Skeletal muscle cell (primary cell): ENCODE measurements at places on chromosomes 2 and 18.

DNA sequence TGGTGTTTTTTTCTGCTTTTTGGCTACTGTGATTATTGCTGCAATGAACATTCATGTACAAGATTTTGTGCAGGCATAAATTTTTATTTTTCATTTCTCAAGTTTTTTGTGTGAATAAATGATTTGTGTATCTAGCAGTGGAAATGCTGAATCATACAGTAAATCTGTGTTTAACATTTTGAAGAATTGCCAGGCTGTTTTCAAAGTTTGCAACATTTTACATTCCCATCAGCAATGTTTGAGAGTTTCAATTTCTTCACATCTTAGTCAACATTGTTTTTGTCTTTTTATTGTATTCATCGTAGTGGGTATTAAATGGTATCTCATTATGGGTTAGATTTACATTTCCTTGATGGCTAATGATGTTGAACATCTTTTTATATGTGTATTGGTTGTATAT, 98.8 kb upstream of the RBMS1 start:
- no peak for DNase-seq

DNA sequence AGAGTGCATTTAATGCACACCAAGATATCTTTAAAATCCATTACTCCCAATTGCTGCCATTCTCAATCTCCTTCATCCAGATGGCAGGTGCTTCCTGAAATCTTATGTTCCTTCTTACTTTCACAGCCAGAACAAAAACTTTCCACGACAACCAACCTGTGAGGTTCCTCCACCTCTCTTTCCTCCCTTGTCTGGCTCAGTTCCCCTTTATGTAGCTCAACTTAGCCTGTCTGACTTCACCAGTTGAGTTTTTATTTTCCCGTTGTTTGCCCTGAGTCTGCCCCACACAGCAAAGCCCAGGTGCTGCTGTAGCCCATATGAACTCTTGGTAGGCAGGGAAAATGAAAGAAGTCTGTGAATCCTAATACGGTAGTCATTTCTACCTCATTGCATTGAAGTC, 112.5 kb downstream of the MREG start:
- no peak for DNase-seq

DNA sequence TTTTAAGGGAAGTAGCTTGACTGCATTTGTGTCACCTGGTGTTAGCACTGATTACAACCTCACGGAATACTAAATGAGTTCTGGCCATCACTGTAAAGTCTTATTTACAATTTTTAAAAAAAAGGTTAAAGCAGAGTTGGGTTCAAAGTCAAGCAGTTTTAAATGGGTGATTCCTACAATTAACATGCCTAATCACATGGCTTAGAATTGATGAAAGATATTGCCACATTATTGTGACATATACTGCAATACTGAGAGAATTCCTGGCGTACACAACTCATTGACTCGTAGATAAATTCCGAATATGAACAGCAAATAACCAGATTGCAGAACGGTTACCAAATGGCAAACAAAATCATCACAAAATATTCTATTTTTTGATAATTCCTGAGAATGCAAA, 34.2 kb downstream of the ROCK2 start:
- no peak for DNase-seq

DNA sequence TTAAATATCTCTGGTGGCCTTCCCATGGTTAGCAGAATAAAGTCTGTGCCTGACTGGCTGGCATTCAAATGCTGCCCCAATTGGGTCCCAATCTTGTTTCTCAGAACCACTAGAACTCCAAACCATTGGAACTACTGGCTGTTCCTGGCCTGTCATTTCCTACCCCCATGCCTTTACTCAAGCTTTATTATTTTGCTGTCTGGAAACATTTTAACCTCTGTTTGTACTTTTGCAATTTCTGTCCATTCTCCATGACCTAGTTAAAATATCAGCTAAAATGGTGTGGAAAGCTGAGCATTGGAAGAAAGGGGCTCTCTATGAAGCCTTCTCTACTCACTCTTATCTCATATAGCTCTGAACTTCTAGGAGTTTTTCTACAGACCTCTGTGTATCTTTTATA, 38.7 kb downstream of the RAPGEF4 start:
- no peak for DNase-seq

GRCh38 chr18:41371156-41372045, 583.6 kb upstream of the PIK3C3 start:
- DNase-seq = no peak

DNA sequence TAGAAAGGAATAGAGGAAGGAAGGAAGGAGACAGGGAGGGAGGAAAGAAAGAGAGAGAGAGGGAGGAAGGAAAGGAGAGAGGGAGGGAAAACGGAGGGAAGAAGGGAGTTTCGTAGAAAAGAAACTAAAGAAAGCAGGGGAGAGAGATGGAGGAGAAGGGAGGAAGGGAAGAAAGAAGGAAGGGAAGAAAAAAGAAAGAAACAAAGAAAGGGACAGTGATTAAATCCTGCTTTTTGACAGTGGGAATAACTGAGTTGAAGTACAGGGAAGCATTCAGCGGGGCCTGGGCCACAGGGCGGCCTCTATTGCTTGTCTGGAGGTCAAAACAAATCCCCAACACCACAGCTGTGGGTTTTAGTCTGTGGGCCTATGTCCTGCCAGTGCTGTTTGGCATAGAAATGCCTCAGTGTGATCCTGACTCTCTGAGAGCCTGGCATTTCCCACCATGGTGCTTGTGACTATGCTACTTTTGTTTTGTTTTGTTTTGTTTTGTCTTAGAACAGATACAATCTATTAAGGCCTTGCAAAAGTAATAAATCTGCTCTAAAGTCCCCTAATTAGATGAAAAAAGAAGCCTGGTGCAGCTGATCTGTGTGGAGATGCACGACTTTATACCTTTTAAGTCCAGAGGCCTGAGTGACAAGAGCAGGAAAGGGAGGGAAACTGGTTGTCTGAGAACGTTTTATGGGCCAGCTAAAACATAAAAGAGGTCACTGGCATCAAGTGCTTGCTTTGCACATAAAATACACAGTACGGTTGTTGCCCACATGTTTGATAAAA, 40.0 kb downstream of the IL1RL2 start:
- no peak for DNase-seq

DNA sequence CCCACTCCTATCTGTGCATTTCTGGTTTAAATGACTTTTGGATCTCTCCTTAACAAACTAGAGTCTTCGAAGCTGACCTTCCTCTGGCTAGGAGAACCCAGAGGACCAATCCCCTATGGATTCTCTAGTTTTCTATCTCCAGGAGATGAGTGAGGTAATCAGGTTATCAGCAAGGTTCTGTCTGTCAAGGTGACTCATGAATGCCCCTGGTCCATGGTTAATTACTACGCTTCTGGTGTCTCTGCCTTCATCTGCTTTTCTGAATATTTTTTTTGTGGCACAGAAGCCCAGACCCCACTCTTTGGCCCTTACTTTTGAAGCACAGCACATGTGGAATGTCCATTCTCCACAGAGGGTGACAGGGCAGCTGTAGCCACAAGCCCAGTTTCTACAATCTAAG, 897.9 kb upstream of the KLHL29 start:
- no peak for DNase-seq

- DNase-seq = no peak
Measured at GRCh38 chr2:36253086-36253485, 102.5 kb upstream of the CRIM1 start.

- no peak for DNase-seq
Measured at GRCh38 chr2:27194538-27195354, 17.1 kb upstream of the ATRAID start.

DNA sequence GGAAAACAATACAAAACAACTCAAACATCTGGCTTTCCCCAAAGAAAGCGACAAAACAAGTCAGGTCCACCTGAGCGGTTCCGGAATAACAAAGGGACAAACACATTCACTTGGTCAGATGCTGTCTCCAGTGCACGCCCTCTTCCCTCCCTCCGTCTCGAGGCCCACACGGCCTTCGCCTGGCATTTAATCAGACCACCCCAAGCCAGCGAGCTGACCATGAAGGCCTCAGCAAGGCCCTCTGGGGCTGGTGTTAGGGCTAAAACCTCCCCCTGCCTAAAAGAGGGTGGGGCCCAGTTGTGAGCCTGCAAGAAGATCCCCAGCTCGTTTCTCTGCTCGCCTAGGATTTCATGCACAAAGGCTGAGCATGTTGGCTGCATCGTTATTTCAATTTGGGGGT, 180.3 kb downstream of the EIPR1 start:
- DNase-seq = no peak

DNA sequence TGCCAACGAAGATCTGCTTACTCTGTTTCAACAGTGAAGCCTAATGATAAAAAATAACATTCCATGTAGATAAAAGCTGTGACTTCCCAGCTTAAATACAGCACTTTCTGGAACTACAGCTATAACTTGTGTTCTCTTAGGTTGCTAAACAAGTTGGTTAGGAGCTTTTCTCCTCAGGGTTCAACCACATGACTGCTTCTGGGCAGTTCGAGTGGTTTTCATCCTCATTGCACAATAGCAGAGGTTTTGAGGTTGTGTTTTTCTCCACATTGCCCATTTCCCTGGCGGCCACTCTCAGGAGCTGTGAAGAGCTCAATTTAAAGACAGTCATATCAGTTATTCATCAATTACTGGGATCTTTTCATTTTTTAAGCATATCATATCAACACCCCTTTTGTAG, 102.2 kb upstream of the CYP1B1 start:
- peak; percentile 62 for DNase-seq

- no peak for DNase-seq
Measured at GRCh38 chr2:30398084-30398873, 48.8 kb upstream of the LCLAT1 start.

DNA sequence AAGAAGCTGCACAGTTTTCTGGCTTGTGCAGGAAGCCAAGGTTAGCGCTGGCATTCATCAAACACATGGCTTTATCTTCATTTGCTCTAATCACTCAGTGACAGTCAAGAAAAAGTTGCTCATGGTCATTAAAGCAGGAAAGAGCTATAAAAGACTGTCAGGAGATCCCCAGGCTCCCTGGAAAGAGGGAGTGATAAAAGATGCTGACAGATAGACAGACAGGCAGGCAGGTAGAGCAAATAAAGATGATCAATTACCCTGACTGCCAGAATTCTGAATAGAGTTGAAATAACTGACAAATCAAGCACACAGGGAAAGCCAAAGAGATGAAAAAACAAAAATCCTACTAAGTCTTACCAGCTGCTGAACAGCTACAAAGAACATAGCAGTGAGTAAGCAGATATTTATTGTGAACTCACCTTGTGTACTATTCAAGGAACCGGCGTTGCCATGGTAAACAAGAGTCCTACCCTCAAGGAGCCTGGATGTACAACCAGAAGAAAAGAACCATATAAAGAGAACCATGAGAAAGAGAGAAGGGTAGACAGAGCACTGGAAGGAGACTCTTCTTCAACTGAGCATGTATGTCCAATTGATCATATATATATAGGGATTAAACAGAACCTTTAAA, 68.0 kb downstream of the RNF152 start:
- no peak for DNase-seq

DNA sequence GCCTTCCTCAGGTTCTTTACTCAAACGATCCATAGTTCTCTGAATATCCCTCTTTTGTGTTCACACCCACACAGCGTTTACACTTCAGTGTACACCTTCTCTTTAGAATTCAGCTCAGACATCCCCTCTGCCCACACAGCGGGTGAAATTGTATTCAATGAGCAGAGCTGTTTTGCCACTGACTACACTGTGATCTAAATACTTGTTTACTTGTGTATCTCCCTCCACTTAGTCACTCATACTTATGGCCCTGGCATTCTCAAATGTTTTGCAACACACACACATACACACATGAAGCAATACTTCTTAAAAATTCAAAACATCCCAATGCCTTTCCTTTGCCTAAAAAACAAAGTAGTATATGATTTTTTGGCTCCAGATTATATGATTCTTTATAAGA, 297.1 kb downstream of the TMX3 start:
- DNase-seq = no peak

GRCh38 chr2:46260305-46260704, 36.9 kb upstream of the EPAS1 start:
- no peak for DNase-seq

GRCh38 chr18:42306594-42306980, 351.6 kb downstream of the PIK3C3 start:
- no peak for DNase-seq

DNA sequence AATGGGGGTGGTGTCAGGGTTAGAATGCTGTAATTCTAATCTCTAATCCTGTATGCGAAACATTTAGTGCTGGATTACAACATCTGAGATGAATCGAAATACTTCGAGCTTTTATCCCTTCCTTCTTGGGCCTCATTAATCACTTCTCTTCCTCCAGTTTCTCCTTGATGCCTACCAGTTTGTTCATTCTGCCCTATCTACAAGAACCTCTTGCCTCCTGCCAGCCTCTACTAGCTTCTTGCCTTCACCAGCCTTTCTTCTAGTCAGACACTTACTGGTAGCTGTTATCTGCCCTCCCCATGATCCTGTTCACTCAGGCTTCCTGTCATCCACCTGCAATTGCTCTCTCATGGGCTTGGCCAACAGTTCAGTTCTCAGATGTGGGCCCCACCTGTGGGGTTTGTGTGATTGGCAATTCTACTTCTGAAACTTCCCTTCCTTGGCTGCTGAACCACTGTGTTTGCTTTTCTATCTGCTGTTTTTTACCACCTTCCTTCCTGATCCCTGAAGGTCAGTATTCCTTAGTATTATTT, 15.4 kb upstream of the FARP2 start:
- DNase-seq = no peak

- DNase-seq = no peak
Measured at GRCh38 chr2:231429152-231429551, 33.6 kb downstream of the B3GNT7 start.

DNA sequence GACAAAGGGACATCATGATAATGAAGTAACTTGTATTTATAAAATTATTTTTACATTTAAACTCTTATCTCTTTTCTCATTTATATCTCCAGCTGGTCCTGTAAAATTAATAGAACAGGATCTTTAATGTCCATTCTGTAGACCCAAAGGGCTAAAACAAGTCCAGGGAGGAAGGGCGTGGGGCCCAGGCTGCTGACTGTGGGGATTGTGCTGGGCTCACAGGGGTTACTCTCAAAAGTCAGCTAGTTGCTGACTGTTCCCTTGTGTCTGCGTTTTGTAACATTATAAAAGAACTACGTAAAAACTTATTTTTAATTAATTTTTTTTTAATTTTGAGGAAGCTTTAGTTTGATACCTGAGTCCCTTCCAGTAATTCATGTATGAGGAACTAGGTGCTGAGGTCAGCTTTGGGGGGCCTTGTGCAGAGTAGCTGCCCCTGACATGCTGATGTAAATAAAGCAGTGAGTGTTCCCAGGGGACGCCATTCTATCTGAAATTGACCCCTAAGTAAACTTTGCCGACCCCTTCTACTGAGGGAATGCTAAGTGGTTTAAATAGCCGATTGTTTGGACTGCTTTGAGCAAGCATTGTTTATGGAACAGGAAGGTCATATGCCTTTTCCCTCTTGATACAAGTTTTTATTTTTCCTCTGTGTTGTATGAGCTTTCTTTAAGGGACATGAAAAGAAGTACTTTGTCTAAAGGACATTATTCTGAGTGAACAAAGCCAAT, 56.4 kb downstream of the MERTK start:
- DNase-seq = no peak

DNA sequence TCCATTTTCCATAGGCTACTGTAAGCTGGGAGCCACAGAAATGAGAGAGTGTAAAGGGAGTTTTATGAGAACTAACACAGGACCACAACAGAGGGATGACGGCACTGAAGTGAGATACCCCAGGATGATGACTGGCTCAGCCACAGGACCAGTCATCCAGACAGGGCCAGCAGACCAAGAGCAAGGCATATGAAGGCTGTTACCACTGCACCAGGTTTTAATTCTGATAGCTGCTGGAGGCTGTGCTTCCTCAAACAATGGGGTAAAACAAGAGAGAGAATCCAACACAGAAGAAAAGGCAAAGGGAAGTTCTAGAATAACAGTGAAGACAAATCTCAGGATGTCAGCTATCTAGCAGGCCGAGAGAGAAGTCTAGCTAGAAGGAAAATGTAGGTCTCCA, 94.9 kb downstream of the BCL2 start:
- DNase-seq = no peak

- DNase-seq = peak; percentile 82
Measured at GRCh38 chr2:173150087-173150486, 74.4 kb downstream of the MAP3K20 start.
